ENCODE measurements at places on chromosomes 7 and 10.
A peak's percentile ranks its signal among the peaks of the same experiment; 100 is the strongest.

- no peak for DNase-seq
These were observed 450.7 kb upstream of the TEX47 start for GRCh38 chr7:89246196-89246595.

DNA sequence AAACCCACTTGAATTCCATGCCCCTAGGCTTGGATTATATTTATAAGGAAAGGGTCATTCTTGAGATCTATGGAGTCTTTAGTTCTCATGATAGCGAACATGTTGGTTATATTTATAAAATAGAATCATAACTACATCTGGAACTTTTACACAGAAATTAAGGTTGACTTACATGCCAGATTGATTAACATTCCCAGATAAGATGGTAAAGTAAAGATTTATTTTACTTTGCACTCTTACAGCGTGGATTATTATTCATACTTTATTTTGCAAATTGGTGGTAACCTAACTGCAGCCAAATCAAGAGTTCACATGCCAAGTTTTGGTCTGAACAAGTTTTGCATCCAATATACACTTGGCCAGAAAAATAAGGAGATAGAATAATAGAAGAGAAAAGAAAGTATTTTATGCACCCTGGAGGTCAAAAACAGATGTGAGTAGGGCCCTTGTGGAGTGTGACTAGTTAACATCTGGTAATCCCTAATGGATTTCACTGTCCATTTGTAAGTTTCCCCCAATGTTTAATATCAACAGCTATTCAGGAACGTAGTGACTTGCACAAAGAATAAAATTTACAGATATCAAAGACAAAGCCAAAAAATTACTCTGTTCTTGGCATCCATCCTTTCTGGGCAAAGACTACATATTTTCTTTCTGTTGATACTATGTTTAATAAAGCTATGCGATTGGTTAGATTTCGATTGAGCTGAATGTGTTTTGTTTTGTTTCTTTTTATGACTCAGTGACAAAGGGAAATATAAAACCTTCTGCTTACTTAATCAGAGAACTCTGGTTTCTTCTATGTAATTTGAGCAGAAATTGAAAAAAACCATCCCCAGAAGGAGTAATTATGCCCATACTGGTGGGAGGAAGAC lies 10.1 kb upstream of the TMEM26 start:
- DNase-seq = no peak

DNA sequence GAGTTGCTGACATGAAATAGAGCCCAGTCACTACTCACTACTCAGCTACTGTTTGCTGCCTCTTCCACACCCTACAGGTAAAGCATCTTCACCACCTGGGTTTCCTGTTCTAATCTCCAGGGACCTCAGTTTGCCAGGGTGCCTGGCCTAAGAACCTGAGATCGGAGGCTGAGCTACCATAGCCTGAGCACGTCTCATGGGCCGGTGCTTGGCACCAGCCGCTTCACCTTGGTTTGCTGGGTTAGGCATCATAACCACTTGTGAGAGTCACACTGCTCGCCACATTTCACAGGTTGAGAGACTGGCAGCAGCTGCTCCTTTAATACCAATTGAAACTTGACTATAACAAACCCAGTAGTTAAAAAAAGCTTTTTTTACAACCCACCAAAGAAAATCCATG lies 75.1 kb downstream of the EMX2 start:
- no peak for DNase-seq

GRCh38 chr7:140200061-140200989 lies 23.5 kb upstream of the KDM7A start:
- peak; percentile 19 for DNase-seq

DNA sequence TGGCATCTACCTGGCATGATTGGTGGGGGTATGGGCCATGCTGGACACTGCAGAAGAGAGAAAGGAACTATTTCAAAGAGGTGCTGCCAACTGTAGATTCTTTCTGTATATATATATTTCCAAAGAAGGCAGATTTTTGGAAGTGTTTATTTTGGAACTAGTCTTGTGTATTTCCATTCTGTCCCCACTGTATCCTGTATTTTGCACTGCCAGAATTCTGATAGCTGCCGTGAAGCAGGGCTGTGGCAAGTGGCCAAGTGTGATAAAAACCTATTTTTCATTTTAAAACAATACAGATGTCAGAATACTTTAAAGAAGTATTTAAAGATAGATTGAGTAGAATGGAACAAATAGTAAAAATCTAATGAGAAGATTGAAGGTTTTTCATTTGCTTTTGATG lies 17.1 kb downstream of the MCU start:
- DNase-seq = no peak

GRCh38 chr10:79159785-79160184 lies 91.0 kb downstream of the ZMIZ1 start:
- DNase-seq = no peak

- no peak for DNase-seq
These were observed 196.7 kb upstream of the KLF14 start for GRCh38 chr7:130930681-130931080.

- DNase-seq = no peak
These were observed 65.8 kb downstream of the PIP4K2A start for GRCh38 chr10:22648547-22648961.

- DNase-seq = no peak
These were observed 174.8 kb upstream of the FZD1 start for GRCh38 chr7:91089382-91089963.

- no peak for DNase-seq
These were observed 8.4 kb downstream of the AQP1 start for GRCh38 chr7:30920021-30920583.

DNA sequence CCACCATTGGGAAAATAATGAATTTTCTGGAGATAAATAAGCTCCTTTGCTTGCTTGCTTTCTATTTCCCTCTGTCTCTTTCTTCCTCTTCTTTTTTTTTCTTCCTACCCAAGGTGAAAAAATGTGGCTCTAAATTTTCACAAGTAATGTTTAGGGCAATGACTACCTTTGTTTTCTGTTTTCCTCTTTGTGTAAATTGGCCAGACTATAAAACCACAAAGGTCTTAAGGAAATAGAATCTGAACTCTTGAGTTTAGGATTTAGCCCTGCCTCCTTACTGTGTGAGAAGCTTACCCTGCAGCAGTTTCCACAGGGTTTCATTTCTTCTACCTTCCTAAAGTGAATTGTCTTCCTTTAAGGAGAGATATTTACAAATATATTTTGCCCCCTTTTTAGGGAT lies 330.4 kb downstream of the ARL4A start:
- no peak for DNase-seq

DNA sequence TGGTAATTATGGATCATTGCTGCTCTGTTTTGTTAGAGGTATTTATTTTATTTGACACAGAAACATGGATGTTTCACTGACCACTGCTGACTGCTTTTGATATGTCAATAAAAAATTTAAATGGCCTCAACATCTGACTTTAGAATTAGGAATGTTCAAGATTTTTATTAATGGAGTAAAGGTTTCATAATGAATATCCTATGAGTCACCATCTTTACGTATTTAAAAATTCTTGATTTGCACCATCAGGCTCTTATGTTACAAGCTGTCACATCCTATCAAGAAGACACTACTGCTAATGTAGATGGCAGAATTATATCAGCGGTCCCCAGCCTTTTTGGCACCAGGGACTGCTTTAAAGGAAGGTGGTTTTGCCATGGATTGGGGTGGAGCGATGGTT lies 578.7 kb upstream of the NRP1 start:
- DNase-seq = no peak

- DNase-seq = no peak
These were observed 231.6 kb downstream of the TEX36 start for GRCh38 chr10:125451319-125451718.

GRCh38 chr10:94439275-94439861 lies 37.0 kb downstream of the TBC1D12 start:
- DNase-seq = no peak

DNA sequence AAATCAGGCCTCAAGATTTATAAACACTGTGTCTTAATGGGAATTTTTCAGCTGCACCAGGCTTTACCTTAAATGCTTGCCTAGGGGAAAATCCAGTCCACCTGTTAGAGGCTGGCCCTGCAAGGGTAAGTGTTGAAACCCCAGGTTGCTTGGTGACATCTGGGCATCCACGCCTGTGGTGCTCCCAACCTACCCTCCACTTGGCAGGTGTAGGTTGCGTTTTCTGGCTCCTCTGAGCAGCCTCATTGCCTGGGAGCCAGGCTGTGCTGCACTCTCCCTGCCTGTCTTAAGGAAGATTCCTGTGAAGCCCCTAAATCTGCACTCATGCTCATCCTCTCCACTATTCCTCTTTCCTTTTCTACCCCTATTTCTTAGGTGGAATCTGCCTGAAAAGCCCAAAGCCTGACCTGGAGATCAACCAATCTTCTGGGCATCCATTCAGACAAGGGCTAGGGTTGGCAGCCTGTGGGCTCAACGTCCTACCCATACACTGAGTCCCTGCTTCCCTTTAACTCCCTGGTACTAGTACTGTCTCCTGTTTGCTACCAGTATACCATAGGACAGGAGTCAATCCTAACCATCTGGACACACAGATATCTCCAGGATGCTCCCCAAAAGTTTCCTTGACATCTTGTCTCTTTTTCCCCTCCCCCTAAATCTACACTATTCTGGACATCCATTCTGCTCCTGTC lies 150.4 kb downstream of the PDE1C start:
- no peak for DNase-seq

- no peak for DNase-seq
These were observed 12.2 kb upstream of the CPA5 start for GRCh38 chr7:130332259-130333053.

DNA sequence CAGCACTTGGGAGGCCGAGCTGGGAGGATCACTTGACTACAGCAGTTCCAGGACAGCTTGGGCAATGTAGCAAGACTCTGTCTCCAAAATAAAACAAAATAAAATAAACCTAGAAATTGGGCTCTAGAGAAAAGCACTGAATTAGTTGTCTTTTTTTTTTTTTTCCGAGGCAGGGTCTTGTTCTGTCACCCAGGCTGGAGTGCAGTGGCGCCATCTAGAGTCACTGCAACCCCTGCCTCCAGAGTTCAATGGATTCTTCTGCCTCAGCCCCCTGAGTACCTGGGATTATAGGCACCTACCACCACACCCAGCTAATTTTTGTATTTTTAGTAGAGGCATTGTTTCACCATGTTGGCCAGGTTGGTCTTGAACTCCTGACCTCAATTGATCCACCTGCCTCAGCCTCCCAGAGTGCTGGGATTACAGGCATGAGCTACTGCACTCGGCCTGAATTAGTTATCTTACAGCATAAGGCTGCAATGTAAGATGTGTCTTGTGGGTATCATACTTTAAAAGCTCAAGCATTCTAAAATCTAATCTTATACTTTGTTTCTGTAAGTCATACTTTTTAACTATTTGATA lies 12.8 kb downstream of the MEIG1 start:
- DNase-seq = no peak

DNA sequence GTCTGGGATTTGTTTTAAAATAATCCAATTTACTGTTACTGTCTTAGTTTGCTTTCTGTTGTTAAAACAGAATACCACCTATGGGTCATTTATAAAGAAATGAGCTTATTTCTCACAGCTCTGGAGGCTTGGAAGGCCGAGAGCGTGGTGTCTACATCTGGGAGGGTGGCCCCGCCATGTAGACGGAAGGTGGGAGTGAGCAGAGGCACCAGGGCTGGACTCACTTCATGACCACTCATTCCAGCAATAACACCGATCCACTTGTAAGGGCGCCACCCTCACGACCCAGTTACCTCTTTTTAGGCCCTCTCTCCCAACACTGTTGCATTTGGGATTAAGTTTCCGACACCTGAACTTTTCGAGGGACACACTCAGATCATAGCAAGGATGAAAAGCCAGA lies 36.2 kb upstream of the CFAP46 start:
- DNase-seq = no peak
